ENCODE measurements at places on chromosomes 2 and 18.
A peak's percentile ranks its signal among the peaks of the same experiment; 100 is the strongest.

DNA sequence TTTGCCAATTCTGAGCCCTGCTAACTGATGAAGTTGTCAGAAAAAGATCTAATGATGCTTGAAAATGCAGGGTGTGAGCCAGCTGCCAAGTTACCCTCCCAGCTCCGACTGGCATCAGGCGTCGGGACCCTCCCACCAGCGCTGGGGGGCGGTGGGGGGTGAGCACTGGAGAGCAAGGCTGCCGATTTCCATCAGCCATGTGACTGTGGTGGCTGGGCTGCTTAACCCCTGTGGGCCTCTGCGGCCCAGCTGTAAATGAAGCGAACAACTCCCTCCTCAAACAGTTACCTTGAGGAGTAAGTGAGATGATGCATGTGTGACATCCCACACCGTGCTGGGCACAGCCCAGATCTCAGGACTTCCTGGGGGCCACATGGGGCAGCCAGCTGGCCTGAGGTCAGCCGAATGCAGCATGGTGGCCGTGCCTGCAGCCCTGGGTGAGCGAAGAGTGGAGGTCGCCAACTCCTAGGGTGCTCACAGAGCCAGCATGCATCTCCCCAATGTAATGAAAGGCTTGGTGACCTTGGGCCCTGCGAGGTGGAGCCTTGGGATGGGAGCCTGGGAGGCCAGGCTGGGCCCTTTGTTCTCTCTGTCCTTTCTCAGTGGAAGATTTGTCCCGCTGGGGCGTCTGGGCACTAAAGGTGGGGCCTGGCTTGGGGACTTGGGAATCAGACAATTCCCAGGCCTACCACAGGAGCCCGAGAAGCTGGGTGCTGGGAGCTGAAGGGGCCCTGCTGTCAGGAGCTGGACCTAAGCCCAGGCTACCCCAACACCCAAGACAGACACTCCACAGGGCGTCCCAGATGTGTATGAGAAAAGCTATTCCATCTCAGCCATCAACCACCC is 25.1 kb downstream of the CIB4 start:
- no peak for DNase-seq

DNA sequence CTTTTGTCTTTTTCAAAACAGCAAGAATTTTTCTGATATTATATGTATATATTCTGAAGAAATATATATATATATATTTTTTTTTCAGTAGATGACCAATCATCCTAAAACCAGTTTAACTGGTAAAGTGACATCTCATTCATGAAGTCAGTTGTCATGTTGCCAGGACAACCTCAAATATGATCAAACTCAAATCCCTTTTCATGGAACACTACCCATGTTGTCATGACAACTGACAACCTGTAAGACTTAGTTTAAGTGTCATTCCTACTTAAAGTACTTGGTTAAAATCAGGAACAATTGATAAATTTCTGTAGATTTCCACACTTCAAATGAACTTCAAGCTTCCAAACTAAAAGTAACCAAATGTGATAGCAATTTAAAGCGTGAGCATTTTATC is 101.8 kb upstream of the ERBB4 start:
- no peak for DNase-seq

DNA sequence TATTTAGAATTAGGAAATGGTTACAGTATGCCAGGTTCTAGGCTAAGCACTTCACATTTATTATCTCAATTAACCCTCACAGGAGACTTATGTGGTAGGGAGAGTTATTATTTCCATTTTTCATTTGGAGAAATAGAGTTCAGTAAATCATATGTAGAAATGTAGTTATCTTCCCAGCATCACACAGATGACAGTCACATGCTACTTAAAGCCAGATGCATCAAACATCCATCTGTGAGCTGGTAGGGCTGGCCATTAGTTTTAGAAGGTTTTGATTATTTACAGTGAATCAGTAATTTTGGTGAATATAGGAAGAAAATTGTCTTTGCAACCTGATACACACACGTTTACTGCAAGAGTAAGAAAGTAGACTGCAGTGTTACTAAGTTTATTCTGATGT is 97.9 kb downstream of the RIT2 start:
- DNase-seq = no peak

GRCh38 chr2:44351676-44352075 is 9.6 kb downstream of the PREPL start:
- no peak for DNase-seq

DNA sequence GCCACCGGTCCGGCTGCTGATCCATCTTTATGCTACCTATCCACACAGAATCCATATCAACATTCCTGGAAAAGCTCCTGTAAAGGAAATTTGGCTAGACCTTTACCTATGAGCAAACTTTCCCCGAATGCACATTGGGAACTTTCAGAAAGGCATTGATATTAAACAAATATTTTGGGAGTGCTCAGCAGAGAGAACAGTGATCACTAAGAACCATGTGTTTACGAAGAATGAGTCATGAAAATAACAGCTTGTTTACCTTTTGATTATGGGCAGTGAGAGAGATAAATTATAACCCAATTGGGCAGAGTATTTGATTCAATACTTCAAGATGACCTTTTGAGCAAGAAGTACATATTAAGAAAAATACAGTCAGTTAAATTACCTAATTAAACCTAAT is 189.7 kb upstream of the CDH2 start:
- DNase-seq = no peak

- DNase-seq = no peak
Measured at GRCh38 chr2:179613701-179614100, 247.7 kb downstream of the ZNF385B start.

DNA sequence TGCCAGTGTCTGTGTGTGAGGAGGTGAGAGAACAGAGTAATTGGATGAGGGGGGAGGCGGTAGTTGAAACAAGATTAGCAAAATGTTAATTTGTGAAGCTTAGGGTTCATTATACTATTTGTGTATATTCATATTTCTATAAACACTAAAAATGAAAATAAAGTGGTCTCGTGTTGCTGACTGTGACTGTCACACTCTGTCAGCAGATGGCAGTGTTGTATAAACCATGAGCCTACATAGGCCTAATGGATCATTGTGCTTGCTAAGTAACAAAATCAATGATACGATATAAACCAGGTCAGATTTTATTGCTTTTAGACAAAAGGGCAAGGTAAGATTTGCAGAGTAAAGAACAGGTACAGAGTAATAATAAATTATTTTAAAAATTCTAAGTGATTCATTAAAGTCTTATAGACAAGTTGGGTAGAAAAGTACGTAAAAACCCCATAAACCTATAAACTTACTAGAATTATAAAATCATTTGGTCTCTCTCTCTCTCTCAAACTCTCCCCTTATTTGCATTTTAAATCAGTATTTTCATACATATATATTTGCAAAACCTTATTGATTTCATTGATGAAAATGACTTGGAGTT is 182.7 kb downstream of the RPIA start:
- peak; percentile 26 for DNase-seq

DNA sequence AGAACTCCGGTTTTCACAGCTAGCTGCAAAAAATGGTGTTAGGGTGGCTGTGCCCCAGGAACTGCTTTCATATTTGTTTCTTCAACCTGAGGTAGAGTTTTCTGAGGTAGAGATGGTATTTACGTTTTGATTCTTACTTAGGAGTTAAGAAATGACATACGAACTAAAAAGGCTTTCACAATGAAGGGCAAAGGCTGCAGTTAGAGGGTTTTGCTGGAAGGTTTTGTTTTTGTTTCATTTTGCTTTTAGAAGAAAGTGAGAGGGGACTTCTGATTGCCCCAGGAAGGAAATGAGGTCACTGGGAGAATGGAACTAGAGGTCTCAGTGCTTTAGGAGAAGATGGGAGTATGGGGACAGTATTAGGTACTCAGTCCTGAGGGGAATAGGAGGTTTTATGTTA is 15.5 kb downstream of the CDCA7 start:
- DNase-seq = no peak

- no peak for DNase-seq
Measured at GRCh38 chr2:137123226-137123625, 357.9 kb downstream of the THSD7B start.

DNA sequence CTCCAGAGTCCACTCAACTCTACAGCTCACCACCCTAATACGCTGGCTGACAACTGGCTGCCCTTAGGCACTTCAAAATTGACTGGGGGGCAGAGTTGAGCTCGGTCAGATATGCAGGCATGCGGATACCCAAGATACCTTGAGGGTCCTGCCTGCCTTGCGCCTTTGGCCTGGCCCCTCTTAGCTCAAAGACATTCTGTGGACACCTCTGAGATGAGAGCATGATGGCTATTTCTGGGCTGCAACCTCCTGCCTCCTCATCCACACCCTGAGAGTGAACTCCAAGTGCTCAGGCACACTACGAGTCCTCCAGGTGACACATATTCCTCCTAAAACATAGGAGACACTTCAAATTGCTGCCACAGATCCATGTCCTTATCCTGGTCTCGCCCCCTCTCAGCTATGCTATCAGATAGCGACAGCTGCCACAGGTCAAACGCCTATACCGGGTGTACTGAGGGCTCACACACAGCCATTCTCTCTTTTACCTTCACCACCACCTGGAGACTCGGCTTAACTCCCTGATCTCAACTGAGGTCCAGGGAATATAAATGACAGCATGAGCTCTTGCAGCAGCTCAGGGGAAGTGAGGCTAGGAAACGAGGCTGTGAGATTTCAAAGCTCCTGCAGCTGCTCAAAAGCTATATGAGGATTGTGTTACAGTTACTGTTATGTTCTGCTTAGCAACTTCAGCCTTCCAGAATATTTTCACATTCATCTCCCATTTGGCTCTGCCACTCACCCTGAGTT is 60.5 kb upstream of the TEX51 start:
- DNase-seq = no peak

DNA sequence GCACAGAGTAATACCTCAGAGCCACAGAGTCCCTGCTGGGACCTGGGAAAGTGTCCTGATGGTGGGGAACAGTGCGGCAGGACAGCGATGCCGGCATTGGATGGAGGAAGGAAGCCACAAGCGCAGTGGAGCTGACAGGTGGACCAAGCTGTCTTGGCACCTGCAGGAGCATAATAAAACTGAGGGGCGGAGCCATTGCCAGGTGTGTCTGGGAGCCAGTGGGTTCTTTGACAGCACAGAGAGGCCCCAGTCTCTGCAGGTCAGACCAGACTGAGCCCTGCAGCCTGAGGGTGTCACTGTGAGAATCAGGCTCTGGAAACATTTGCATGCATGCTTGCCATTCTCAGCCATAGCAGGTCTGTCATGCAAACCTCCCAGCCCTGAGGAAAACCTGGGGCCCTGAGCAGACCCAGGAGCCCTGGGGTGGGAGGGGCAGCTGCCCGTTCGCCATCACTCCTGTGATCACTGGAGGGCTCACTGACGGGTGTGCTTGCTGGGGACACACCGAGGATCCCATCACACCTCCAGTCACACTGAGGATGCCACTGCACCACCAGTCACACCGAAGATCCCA is 210.5 kb upstream of the HDAC4 start:
- no peak for DNase-seq

GRCh38 chr2:74333175-74333574 is 10.0 kb downstream of the SLC4A5 start:
- no peak for DNase-seq

DNA sequence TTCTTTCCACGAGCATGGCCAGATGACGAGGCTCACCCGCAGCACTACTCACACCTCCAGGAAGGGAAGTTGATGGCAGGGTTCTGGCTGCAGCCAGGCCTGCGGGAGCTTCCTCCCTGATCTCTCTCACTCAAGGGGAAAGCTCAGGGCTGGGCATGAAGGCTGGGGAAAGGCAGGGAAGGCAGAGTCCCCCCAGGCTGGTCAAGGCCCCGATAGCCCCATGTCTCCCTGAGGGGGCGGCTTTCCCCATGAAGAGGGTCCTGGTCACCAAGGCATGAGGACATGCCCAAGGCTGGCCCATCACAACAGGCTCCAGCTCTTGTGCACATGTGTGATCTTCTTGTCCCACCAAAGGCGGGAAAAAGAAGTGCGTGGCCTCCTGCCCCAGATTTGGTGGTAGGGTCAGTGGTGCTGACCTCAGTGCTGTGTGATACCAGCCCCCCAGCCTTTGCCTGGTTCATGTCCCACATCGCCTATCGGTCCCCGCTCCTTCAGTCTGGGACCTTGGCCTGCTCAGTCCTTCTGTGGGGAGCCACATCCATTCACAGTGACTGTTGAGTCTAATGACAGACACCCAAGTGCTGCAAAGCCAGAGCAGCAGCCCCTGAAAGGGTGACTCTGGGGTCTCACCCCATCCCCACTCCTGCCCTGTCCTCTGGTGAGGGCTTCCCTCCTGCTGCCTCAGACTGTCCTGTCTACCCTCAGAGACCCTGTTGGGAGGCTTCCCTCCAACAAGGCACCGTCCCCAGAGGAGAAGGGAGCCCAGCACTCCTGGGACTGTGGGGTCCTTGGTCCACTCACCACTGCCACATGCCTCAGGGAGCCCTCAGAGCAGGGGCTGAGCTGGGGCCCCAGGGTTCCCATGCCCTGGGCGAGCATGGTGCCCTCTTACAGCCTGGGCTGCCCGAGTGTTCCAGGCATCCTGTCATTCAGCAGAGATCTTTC is 49.8 kb upstream of the ALPP start:
- no peak for DNase-seq

DNA sequence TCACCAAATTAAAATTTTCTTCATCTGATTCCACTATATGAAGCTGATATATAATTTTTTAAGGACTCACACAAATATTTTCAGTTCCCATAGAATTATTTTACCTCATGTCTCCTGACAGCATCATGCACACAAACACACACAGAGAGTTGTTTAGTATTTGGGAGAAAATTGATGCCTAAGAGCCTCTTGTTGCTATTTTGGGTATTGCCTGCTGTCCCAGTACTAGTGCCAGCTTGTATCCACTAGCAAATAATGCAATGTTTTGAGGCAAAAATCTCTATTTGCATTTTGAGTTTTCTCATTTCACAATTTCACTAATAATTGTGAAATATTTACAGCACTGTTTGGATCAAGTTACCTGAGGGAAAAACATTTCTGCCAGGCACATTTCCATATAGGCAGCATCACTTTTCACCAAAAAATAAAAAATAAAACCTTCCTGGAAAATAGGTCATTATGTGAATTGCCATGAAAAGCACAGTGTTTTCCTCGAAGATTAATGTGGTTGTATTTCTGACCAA is 328.2 kb downstream of the KCNJ3 start:
- no peak for DNase-seq

GRCh38 chr2:111119822-111120252 is 877 bp upstream of the BCL2L11 start:
- no peak for DNase-seq

GRCh38 chr2:127216095-127216494 is 4.0 kb downstream of the CYP27C1 start:
- DNase-seq = no peak

DNA sequence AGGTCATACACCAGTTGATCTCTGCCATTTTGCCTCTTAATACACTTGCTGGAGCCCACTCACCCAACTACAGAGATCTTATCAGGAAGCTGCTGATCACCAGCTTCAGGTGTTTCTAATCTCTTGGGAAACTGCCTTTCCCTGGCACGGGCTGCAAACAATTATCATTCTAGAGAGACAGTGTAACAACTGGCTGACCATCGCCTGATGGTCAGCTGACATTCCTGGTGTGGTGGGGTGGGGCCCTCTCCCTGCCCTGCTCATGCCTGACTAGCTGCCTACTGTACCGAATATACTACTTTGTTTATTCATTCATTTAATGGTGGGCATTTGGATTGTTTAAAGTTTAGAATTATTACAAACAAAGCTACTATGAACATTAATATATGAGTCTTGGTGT is 311.5 kb downstream of the CBLN2 start:
- DNase-seq = no peak

- DNase-seq = no peak
Measured at GRCh38 chr2:73337828-73338227, 44.5 kb upstream of the EGR4 start.

- DNase-seq = no peak
Measured at GRCh38 chr2:129891341-129892320, 87.8 kb upstream of the RAB6C start.

GRCh38 chr2:237353215-237353614 is 60.7 kb downstream of the COL6A3 start:
- no peak for DNase-seq
